ENCODE measurements at places on chromosomes 12 and 14. TPM values are rescaled to one million over a fixed set of nuclear protein-coding genes. Genes with fewer than 3 reads are reported as not detected.

GRCh38 chr12:92340441-92341064 is 194.9 kb upstream of the BTG1 start:
- DNase-seq, result no peak

The RIPK3 gene
- 12.9 TPM for polyA plus RNA-seq

The SALL2 gene
- 2.3 TPM for polyA plus RNA-seq

DNA sequence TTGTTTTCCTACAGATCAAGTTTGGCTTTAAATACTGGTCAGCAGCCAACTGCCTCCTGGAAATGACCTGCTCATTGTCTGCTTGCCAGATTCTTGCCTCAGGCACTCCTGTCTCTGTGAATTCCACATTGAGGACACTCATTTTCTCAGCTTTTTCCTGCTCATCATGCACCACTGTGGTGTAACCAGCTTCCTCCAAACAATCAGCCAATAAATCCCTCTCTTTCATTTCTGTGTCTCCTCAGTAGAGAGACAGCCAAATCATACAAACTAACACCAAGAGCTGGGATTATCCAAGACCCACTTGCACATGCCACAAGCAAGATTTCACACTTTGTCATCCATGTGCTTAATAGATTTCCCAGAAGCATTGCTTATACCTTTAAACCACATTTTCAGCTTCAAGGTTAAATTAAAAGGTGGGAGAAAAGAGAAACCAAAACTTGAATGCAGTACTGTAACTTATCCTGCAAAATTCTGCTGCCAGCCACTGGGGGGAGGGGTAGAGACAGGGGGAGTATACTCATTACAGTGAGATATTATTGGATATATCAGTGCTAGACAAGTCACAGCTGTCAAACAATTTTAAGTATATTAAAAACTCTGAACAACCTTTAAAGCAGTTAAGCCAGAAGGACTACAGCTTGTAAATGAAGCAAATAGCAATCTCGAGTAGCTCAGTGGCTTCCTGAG is 105.0 kb downstream of the PPP2R5E start:
- peak; percentile 78 for DNase-seq
